Thoracic aorta (tissue), 2 donors: ENCODE measurements at places on chromosomes 3 and 15.

GRCh38 chr3:8423307-8423706, 78.3 kb upstream of the LMCD1 start:
- DNase-seq: no peak

GRCh38 chr3:168040607-168041208, 55.0 kb downstream of the GOLIM4 start:
- no peak for DNase-seq

DNA sequence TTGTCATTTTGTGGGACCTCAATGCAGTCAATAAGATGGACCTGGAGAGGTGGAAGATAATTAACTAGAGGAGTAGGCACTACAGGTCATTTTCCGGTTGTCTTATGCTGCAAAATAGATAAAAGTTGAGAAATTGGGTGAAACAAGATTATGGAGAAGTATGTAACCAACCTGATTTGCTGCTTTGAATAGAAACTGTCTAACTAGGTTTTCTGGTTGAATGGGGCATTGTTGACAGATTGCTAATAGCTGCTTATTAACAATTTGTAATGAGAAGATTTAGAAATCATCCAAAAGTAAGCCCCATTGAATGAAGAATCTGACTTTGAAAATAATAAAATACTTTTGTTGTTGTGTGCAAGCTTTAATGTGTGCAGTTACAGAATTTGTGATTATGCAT, 26.2 kb downstream of the PIAS1 start:
- no peak for DNase-seq

DNA sequence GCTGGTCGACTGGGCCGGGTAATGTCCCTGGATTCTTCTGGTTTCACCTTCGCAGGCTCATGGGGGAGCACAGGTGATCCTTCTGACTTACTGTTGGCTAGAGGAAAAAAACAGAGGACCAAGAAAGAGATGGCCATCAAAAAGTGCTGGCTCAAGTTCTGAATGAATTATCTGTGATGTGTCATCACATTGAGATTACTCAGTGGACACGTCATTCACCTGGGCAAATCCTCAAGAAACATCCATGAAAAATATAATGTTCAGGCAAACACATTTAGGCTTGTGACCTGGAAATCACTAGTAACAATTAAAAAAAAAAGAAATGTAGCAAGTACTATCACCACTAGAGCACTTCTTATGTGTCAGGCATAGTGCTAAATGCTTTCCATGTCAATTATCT, 81.5 kb upstream of the SLC2A2 start:
- no peak for DNase-seq

GRCh38 chr15:42549032-42549491, 424 bp downstream of the HAUS2 start:
- DNase-seq: no peak

GRCh38 chr15:70857562-70858285, 3.8 kb upstream of the LARP6 start:
- DNase-seq: no peak

DNA sequence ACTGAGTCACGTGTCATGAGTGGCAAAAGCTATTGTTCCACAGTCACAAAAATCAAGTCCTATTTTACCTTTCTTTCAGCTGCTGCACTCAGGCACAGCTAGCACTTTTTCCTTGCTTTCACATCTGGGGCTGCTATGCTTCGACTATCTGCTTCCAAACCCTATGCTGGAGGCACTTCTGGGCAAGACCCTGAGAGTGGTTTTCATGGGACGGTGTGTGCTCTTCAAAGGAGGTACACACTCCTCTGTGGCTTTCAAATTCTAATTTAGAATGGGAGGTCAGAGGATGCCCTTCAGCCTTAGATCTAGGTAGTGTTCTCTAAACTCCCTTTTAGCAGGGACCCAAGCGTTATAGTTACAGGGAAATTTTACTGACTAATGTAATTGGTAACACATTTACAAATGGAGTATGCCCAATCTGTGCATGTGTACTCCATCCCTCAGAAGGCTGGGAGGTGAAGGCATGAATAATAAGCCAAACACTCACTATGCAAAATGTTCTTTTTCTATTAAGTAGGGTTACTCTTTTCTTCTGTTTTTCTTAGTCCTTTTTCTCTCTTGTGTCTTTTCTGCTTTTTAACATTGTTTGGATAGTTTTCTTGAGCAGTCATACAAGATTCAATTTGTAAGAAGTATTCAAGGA, 188.3 kb downstream of the LSAMP start:
- no peak for DNase-seq

DNA sequence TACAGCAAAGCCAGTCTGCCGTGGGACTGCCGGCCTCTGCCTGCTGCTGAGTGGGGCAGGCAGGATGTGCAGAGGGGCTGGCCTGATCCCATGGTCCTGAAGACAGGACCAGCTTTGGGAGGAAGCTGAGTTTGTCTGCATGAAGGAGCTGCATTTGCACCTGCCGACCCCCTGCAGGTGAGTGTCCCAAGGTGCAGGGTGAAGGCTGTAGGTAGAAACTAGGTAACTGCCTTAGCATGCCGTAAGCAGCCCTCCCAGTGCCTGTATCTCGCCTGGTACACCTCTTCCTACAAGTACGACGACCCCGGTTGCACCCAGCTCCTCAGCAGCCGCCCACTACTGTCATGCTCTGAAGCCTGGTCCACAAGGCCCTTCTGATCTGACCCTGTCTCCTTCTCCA, 34.9 kb downstream of the AMOTL2 start:
- DNase-seq: no peak

DNA sequence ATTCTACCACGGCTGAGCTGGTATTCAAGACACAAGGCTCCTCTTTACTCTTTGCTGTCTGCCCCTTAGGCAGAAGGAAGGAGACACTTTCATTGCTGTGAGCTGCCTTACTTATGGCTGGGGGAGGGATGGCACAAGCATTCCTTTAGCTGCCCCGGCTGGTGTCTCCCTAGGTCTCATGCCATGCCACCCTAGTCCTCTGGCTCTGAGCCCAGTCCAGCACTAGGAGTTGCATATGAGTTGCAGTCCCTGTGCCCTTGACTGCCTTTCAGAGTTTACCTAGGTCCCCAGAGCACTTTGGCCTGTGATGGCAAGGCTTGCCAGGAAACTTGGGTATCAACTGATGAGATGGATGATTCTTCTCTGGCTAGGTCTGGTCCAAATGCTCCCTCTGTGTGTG, 296.4 kb downstream of the RBMS3 start:
- DNase-seq: no peak
